PC-3 (cell line): ENCODE measurements at places on chromosomes 6 and 20.

DNA sequence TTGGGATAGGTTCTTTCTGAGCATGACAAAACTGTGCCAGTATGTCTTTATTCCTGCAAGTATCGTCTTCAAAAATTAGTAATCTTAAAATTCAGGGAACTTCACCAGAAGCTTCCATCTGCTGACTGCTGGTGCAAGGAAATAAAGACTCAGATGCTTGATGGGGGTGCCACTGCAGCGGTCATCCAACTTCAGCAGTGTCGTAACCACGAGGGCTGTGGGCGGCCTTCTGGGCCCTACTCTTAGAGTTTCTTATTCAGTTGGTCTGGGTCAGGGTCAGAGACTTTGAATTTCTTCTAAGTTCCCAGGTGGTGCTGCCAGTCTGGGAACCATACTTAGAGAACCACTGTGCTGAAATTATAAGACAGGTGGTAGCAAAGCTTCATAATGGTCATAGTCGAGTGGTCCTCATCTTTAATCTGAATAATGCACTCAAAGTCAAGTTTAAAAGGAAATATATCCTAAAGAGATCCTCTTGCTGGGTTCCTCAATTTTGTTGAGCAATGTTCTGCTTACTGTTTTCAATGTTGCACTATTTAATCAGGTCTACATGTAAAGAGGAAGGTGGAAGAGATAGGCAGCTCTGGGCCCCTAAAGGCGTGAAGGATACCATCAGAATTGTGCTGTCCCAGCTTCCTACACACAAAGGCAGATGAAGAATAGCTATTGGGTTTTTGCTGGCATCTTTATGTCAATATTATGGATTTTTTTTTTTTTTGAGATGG lies 165.4 kb upstream of the GMDS start:
- no peak for DNase-seq

GRCh38 chr20:52542131-52542530 lies 350.6 kb upstream of the ZFP64 start:
- no peak for DNase-seq

GRCh38 chr6:20302702-20303251 lies 90.5 kb upstream of the MBOAT1 start:
- DNase-seq = peak; percentile 20

DNA sequence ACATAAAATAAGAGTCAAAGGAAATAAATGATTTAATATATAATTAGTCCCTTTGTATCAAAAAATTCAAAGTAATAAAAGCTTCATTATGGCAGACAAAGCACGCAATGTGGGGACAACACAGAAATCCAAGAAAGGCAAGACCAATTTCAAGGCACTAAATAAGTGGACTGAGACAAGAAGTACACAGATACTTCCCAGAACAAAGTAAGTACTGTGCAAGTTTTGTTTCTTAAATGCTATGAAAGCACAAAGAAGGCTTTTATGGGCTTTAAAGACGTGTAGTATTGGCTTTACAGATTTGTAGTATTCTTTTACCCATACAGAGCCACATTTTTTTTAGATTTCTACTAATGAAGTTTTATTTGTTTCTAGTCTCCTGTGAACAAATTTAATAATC lies 174.6 kb downstream of the TRDN start:
- DNase-seq = no peak

GRCh38 chr6:106446287-106446885 lies 85.9 kb downstream of the CRYBG1 start:
- peak; percentile 43 for DNase-seq

- no peak for DNase-seq
Observed at GRCh38 chr6:159462431-159462830, 230.6 kb downstream of the SOD2 start.

DNA sequence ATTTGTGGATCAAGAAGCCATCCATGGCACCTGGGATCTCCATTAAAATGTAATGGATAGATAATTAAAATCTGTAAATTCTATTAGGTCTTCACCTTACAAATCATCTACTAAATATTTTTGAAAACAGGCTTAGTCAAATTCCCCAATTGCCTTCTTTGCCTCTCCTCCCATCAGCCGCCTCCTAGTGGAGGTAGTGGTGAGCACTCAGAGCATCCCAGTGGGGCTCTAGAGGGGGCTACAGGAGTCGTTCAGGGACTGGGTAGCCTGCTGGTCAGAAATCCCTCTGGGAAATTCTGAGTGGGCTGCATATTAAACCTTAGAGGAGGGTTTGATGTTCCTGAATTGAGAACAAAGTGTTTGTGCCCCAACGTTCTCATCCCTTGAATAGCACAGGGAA lies 20.8 kb upstream of the PAX1 start:
- no peak for DNase-seq

- DNase-seq = no peak
Observed at GRCh38 chr6:98924647-98925046, 23.1 kb downstream of the FBXL4 start.

GRCh38 chr20:11041396-11041795 lies 367.6 kb upstream of the JAG1 start:
- DNase-seq = peak; percentile 69

DNA sequence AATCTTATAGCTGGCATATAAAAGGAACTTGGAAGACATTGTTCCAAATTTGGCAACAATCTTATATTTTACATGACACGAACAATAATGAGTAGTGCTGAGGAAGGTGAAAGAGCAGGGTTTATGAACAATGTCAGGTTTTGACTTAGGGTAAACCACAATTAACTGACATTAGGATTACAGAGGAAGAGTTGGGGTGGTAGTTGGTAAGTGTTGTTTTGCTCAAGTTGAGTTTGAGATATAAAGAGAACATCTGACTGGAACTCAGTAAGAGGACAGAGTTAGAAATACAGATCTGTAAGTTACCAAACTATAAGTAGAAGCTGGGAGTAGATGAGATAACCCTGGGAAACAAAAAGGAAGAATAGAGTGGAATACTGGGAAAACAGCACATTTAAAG lies 15.1 kb downstream of the RTN4IP1 start:
- DNase-seq = no peak

DNA sequence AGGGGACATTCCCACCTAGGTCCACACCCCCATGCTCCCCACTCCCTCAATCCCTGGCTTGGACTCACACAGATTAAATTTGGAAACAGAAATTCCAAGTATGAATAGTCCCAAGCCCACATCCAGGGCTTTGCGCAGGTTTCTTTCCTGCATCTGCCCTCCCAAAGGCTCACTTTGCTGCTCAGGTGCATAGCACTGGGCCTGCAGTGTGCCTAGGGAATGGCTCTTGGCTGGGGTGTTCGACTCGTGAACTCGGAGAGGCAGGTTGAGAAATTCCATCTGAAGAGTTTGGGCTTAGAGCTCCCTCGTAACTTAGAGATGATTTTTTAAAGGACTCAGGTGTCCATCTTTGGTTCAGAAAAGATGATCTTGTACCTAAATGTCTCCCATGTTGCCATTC lies 14.8 kb upstream of the SF3B5 start:
- no peak for DNase-seq

- no peak for DNase-seq
Observed at GRCh38 chr20:59268870-59269269, 31.5 kb upstream of the EDN3 start.

DNA sequence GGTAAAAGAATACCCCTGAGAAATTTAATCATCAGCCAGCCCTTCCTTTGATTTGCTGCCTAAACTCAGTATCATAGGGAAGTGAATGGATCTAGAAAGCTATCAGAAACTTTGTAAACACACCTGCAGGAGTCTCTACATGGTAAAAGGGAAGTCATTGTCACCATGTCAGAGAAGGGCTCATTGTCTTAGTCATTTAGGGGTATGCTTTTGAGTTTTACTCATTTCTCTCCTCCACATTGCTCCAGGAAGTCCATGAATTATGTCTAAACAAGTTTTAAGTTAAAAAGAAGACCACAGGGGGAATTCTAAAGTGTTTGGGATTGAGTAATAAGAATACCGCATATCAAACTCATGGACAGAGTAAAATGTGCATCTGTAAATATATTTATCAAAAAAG lies 2.5 kb downstream of the SLC17A1 start:
- DNase-seq = no peak

GRCh38 chr20:35009665-35010328 lies 54.1 kb downstream of the MYH7B start:
- DNase-seq = no peak

- DNase-seq = no peak
Observed at GRCh38 chr6:101826678-101827077, 433.2 kb downstream of the GRIK2 start.

DNA sequence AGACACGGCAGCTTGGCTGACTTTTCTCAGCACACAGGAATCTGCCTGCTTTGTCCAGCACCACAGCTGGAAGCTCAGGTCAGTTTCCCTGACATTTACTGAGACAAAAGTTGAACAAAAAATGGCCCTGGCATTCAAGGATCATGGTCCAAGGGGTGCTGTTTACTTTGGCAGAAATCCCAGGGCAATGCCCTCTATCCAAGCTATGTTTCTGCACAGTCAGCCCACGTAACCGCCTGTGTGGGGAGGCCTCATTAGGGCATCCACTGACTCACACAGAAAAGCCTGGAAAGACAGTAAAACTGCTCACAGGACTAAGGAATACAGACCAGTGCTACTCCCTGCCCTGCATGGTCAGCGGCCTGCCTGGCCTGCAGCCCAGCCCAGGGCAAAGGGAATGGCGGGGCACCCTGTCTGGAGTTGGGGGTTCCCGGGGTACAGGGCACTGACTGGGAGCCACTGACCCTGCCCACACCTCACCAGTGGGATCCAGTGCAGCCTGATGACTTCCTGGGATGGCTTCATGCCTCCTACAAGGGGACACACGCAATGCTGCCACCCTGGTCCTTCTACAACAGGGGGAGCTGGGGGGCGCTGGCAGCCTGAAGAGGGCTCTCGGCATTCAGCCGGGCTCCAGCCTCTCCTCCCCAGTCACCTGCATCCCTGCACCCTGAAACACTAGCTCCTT lies 77.1 kb downstream of the NINL start:
- DNase-seq = peak; percentile 78

GRCh38 chr20:18928626-18929025 lies 115.0 kb downstream of the SCP2D1 start:
- no peak for DNase-seq

DNA sequence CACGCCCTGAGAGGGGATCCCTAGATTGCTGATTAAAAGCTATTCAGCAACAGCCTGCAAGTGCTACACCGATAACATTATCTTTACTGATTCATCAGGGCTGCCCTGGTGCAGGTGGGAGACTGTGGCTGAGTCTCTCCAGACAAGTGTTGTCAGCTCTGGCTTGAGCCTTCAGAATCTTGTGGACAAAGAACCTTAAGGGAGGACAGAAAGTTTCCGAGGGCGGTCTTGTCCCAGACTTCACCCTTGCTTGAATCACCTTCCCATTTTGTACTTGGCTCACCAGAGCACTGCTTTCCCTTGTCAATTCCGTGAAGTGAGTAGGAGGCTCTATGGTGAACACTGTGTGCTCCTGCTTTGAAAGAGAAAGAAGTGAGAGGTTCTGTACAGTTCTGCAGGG lies 88.6 kb upstream of the PCSK2 start:
- DNase-seq = no peak

DNA sequence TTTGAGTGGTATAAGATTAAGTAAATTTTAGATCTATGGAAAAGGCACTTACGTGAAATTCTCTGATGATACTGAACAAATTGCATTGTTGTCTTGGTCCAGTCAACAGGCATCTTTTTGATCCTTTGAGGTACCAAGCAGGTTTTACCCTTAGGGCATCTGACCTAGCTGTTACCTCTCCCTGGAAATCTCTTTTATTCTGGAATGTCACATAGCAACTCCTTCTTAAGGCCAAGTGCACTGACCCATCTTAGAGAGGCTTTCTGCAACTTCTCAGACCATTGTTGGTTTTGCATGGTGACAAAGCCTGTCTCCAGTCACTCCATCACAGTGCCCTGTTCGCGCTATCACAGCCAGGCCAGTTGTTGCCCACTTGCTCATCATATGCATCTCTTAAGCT lies 42.0 kb downstream of the TPD52L1 start:
- no peak for DNase-seq

GRCh38 chr6:169558378-169558773 lies 143.5 kb downstream of the WDR27 start:
- no peak for DNase-seq

DNA sequence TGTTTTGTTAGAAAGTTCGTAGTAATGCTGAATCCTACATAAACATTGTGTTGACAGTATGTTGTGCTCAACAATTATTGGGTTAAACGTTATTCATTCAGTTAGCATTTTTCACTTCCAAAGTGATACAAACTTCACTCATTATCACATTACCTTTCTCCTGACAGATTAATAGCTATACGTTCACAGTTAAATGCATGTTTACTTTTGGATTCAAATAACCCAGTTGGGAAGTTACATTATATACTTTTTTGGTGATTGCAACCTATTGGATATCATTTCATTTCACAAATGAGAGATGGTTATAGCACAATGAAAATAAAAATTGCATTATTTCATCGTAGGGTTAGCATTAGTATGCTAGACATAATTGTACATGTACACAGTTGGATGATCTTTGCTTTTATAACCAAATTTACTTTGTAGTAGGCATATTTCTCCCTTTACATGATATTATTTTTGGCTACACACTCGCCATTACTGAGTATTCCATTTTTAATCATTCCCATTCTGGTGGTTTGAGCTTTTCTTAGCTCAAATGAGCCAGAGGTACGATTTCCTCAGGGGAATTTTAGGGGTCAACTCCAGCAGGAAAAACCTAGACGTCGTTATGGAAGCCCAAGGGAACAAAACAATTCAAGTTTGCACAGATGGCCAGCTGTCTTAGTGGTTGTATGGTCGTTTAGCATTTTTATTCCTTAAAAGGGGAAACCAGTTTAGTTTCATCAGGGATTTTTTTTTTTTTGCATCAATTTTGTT lies 2.1 kb upstream of the HIVEP1 start:
- DNase-seq = peak; percentile 30

GRCh38 chr20:21126581-21126870 lies 644 bp downstream of the KIZ start:
- no peak for DNase-seq

DNA sequence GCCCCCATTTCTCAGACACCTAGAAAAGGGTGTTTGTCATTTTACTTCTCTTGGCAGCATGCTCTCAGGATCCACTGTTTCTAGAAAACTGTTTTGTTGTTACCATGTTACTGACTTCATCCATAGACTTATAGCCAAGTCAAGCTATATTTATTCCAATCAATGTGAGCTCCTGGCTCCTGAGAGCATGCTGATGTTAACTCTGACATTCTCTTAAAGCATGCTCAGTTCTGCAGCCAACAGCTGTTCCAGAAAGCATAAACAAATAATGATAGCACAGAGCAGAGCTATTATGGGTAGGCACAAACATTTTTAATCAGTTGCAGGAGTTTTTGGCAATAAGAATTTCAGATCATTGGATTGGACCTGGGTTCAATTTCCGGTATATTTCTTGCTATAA lies 92.4 kb upstream of the CEP85L start:
- DNase-seq = no peak

DNA sequence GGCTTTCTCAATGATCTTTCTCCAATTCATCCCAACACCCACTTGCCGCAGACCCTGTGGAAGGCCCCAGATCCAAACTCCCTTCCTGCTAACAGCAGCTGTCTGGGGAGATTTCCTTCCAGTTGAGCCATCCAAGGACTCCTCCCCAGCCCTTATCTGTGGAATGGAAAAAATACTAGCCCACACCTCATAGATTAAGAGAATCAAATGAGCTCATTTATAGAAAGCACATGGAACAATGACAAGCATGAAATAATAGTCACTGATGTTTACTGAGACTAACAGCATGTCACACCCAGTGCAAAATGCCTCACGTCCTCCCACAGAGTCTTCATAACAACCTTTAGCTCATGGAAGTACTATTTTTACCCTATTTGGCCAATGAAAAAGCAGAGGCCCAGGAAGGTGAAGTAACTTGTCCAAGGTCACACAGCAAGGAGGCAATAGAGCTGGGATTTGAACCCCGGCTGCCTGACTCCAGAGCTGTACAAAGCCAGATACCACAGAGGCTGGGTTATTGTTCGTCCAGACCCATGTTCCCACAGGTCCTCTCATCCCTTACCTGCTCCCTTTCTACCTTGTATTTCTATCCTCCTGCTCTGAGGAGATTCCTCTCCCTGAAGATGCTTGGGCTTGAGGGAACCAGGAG lies 23.4 kb upstream of the PTGIS start:
- DNase-seq = peak; percentile 30
